ENCODE measurements at places on chromosomes 6 and 20. TPM values are rescaled to one million over a fixed set of nuclear protein-coding genes. Genes with fewer than 3 reads are reported as not detected.

- no peak for DNase-seq
Measured at GRCh38 chr6:137958811-137959565, 91.9 kb downstream of the TNFAIP3 start.

DNA sequence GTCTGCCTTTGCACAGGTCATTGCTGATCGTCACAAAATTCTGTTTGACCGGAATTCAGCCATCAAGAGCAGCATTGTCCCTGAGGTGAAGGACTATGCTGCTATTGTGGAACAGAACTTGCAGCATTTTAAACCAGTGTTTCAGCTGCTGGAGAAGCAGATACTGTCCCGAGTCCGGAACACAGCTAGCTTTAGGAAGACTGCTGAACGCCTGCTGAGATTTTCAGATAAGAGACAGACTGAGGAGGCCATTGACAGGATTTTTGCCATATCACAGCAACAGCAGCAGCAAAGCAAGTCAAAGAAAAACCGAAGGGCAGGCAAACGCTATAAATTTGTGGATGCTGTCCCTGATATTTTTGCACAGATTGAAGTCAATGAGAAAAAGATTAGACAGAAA, 24.6 kb upstream of the CALHM6 start:
- no peak for DNase-seq

DNA sequence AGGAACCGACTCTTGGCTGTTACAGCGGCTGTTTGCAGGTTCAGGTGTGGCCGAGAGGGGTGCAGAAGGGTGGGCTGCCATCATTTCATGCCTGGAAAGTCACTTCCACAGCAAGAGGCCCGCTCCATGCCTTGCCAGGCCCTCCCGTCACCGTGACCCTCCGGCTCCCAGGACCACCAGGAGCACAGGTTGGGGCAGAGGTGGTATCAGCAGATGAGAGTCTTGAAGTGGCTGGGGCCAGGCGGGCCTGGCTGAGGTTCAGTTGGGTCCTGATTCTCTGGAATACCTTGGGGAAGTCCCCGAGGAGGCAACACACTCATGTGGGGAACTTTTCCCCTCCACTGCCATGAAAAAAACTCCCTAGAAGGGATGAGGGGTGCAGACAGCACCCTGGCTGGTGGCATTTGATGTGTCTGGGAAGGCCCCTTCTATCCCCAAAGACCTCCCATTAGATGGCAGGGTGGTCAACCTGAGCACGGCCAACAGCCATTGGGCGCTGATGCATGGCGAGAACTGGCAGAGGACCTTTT, 34.2 kb upstream of the IRF4 start:
- DNase-seq, result no peak

DNA sequence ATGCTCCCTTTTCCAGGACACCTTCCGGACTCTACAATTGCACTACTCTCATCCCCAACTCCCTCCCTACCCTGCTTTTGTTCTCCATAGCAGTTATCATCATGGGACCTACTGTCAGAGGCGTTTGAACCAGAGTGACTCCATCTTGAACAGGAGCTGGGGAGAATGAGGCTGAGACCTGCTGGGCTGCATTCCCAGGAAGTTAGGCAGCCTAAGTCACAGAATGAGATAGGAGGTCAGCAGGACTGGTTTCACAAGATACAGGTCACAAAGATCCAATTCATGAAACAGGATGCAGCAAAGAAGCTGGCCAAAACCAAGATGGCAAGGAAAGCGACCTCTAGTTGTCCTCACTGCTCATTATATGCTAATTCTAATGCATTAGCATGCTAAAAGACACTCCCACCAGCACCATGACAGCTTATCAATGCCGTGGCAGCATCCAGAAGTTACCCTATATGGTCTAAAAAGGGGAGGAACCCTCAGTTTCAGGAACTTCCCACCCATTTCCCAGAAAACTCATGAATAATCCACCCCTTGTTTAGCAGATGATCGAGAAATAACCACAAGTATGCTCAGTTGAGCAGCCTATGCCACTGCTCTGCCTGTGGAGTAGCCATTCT, 15.6 kb downstream of the SLC13A3 start:
- no peak for DNase-seq

DNA sequence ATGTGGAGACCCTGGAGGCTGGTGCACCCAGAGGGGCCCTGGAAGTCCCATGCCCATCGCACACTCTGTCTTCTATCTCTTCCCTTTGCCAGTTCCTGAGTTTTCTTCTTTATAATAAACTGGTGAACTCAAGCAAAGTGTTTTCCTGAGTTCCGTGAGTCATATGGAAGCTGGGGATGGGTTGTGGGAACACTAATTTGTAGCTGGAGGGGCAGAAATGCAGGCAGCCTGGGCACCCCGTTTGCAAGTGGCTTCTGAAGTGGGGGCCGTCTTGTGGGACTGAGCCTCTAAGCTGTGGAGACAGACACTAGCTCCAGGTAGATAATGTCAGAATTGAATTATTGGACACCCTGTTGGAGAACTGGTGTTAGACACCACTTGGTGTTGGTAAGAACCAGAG, 3.2 kb upstream of the PPP1R3G start:
- DNase-seq, result peak; percentile 27

GRCh38 chr20:5528719-5529256, 212.0 kb upstream of the PROKR2 start:
- peak; percentile 90 for DNase-seq

DNA sequence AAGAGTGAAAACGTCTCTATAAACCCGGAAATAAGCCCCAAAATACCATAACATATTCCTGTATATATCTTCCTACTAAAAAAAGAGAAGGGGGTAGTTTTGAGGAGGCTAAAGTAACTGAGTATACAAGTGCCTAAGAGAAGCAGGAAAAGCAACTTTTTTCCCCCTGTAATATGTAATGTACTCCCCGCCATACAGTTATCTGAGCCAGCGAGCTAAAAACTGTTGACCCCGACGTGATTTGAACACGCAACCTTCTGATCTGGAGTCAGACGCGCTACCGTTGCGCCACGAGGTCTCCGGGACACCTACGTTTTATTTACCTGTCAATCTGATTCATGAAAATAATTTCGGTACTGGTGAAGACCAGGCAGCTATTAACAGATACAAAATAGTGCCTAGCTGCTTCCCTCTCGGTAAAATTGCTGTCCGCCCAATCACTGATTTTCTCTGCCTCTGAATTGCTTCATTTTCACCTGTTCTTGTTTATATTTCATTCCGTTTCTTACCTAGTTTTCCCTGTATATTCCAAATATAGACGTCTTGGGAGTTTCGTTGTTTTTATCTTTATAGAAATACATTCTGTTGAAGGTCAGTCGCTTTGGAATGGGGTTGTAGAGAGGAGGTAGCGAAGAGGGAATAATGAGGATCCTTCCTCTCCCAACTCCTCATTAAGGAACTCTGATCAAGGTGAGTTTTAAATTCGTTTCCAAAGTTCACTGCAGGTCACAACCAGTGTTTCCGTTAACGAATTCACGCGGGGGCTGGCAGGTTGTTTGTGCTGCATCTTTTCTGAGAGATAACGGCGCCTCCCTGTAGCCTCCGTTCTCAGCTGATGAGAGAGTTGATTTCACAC, 33.6 kb upstream of the BTN3A2 start:
- peak; percentile 88 for DNase-seq

- DNase-seq, result no peak
Measured at GRCh38 chr20:16352751-16353416, 220.4 kb downstream of the KIF16B start.

- DNase-seq, result no peak
Measured at GRCh38 chr6:161195386-161195785, 78.5 kb downstream of the AGPAT4 start.

DNA sequence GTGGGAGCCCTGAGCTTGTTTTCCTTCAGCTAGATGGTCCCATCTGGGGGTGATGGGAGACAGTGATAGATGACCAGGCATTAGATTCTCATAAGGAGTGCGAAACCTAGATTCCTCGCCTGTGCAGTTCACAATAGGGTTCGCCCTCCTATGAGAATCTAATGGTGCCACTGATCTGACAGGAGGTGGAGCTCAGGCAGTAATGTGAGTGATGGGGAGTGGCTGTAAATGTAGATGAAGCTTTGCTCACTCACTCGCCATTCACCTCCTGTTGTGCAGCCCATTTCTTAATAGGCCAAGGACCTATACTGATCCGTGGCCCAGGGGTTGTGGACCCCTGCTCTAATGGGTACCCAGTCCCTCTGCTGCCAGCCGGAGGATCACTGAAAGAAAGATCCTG, 20.7 kb upstream of the KCNB1 start:
- DNase-seq, result no peak

- no peak for DNase-seq
Measured at GRCh38 chr6:157272372-157272771, 50.9 kb downstream of the TMEM242 start.

GRCh38 chr20:23371496-23371895, 9.5 kb downstream of the GZF1 start:
- no peak for DNase-seq

DNA sequence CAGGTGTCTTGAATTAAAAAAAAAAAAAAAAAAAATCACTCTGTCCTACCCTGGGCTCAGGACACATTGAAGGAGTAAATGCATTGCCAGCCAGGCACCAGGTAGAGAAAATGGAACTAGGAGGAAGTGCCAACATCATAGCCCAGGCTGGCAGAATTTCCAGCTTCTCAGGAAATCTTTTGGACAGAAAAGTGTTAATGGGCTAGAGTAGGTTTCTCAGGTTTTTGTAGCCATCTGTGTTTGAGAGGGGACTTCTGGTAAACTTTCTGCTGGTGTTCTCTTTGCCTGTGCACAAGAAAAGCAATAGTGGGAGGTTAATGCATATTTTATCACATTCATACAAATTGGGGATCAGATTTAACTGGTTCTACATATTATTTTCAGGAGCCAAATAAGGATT, 678.3 kb upstream of the NRSN1 start:
- no peak for DNase-seq

DNA sequence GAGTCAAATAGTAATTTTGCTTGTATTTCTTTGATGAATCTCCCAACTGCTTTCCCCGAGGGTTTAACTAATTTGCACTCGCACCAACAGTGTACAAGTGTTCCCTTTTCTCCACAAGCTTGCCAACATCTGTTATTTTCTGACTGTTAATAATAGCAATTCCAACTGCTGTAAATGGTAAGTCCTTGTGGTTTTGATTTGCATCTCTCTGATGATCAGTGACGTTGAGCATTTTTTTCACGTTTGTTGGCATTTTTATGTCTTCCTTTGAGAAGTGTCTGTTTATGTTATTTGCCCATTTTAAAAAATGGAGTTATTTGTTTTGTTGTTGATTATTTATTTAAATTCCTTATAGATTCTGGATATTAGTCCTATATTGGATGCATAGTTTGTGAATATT, 399.8 kb upstream of the MAN1A1 start:
- no peak for DNase-seq

GRCh38 chr20:63057171-63058117, 50.7 kb upstream of the BHLHE23 start:
- no peak for DNase-seq

GRCh38 chr6:136212608-136213007, 37.5 kb downstream of the MTFR2 start:
- no peak for DNase-seq

The MYCT1 gene
- 0.55 TPM for total RNA-seq

The VIP gene
- not detected for total RNA-seq

The PREX1 gene
- 18.9 TPM for total RNA-seq

The PHACTR3 gene
- total RNA-seq, result 26.4 TPM

The OR2H2 gene
- total RNA-seq, result not detected

The APOM gene
- 1.6 TPM for total RNA-seq

The RAET1L gene
- total RNA-seq, result 1.1 TPM
